Thyroid gland (tissue), 4 donors: ENCODE measurements at places on chromosomes 7 and 10. TPM values are rescaled to one million over a fixed set of nuclear protein-coding genes. Genes with fewer than 3 reads are reported as not detected.

- H3K36me3 ChIP-seq, result peaks cover 10% of the 10 kb centered on the region
- H3K27ac ChIP-seq, result no peak overlapping the region
- DNase-seq, result no peak
- no peak overlapping the region for H3K4me3 ChIP-seq
- no peaks in the 10 kb centered on the region for H3K27me3 ChIP-seq
These were observed 5.6 kb downstream of the CDC123 start for GRCh38 chr10:12201543-12201942.

DNA sequence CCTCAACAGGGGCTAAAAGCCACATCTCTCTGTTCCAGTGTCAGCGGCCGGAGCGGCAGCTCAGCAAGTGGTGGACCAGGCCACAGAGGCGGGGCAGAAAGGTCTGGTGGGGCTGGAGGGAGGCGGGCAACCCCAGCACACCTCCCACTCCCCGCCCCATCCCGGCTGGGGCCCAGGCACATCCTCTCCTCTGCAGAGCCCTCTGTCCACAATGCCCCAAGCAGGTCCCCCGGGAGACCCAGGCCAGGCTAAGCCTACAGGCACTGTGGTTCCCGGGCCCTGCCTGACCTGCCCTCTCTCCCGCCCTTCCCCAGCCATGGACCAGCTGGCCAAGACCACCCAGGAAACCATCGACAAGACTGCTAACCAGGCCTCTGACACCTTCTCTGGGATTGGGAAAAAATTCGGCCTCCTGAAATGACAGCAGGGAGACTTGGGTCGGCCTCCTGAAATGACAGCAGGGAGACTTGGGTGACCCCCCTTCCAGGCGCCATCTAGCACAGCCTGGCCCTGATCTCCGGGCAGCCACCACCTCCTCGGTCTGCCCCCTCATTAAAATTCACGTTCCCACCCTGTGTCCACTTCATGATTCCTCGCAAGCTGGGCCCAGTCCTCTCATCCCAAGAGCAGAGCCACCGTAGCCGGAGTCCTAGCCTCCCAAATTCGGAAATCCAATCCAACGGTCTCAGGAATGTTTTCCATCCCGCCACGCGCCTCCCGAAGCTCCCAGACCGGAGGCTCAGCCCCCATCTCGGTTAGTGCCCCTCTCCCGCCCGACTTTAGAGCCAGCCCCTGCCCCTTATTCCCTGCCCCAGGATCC lies 2.1 kb downstream of the ADIRF start:
- no peaks in the 10 kb centered on the region for H3K27me3 ChIP-seq
- H3K27ac ChIP-seq, result peak overlapping the region; percentile 93
- H3K36me3 ChIP-seq, result no peaks in the 10 kb centered on the region
- peaks cover 40% of the 10 kb centered on the region for H3K4me1 ChIP-seq

DNA sequence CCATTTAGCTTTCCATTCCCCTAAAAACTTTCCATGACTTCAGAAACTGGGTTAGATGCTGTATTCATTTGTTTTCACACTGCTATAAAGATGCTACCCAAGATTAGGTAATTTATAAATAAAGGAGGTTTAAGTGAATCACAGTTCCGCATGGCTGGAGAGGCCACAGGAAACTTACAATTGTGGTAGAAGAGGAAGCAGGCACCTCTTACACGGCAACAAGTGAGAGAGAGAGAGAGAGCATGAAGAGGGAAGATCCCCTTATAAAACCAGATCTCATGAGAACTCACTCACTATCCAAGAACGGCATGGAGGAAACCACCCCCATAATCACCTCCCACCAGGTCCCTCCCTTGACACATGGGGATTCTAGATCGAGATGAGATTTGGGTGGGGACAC lies 336.8 kb downstream of the TFEC start:
- no peaks in the 10 kb centered on the region for H3K4me1 ChIP-seq
- DNase-seq, result no peak
- no peak overlapping the region for H3K4me3 ChIP-seq
- H3K27me3 ChIP-seq, result no peaks in the 10 kb centered on the region

- peaks cover 19% of the 10 kb centered on the region for H3K27me3 ChIP-seq
- H3K4me1 ChIP-seq, result peaks cover 12% of the 10 kb centered on the region
- H3K27ac ChIP-seq, result no peak overlapping the region
- DNase-seq, result no peak
These were observed 2.8 kb downstream of the SHH start for GRCh38 chr7:155809332-155809946.

DNA sequence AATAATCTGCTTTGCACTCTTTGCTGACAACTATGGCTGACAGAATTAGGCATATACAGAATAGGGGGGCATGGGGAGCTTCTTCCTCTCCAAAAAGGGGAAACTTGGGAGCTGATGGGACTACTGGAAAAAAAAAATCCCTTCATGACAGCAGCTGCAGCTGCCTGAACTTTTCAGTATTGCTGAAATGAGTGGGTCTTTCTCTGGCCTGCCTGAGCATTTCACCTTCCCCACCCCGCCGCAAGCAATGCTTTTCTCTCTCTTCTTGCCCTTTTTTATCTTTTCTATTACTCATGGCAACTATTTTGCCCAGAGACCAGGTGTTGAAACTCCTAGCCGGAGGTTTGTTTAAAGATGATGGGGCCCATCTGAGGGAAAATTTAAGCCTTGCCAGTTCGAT lies 244.9 kb downstream of the SEMA3D start:
- H3K27ac ChIP-seq, result no peak overlapping the region
- no peaks in the 10 kb centered on the region for H3K36me3 ChIP-seq
- H3K4me3 ChIP-seq, result no peak overlapping the region
- H3K27me3 ChIP-seq, result no peaks in the 10 kb centered on the region
- no peaks in the 10 kb centered on the region for H3K4me1 ChIP-seq

DNA sequence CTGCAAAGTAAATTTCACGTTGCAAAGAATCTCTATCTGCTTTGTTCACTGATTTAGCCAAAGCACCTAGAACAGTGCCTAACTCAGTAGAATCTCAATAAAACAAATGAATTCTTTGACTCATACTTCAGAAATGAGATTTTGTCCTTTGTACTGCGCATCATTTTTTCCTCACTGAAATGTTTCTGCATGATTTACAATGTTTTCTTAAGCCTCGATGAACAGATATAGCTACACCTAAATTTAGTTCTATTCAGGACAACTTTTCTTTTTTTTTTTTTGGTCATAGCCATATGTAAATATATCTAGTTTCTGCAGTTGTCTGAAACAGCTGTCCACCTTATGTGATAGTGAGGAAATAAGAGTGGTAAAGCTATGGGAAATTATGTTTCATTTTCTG lies 15.3 kb downstream of the GNAT3 start:
- H3K27ac ChIP-seq, result no peak overlapping the region
- no peak for DNase-seq
- no peaks in the 10 kb centered on the region for H3K27me3 ChIP-seq
- no peaks in the 10 kb centered on the region for H3K36me3 ChIP-seq
- no peak overlapping the region for H3K4me3 ChIP-seq
- no peaks in the 10 kb centered on the region for H3K4me1 ChIP-seq

- peak overlapping the region; percentile 10 for H3K27ac ChIP-seq
- no peak overlapping the region for H3K4me3 ChIP-seq
- no peaks in the 10 kb centered on the region for H3K27me3 ChIP-seq
- H3K36me3 ChIP-seq, result no peaks in the 10 kb centered on the region
These were observed 63.4 kb downstream of the CAV1 start for GRCh38 chr7:116588225-116588624.

DNA sequence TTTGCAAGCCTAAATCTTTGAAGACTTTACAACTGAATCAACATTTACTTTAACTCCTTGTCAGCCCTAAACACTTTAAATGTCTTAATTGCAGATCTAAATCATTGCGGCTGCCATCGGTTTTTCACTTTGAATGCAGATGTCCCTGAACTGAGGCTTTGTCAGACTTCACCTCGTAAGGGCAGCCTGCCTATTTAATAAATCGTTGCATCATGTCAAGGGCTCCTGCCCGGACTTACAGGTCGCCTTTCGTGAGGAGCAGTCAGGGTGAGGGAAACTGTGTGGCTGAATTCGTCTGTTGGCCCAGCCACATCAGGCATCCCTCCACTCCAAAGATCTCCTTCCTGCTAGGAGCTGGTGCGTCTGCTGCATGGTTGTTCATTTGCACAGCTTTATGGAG lies 368.2 kb upstream of the NPVF start:
- no peaks in the 10 kb centered on the region for H3K27me3 ChIP-seq
- DNase-seq, result no peak
- no peaks in the 10 kb centered on the region for H3K36me3 ChIP-seq
- H3K4me3 ChIP-seq, result no peak overlapping the region
- H3K4me1 ChIP-seq, result no peaks in the 10 kb centered on the region

GRCh38 chr10:43263551-43264343 lies 3.1 kb downstream of the RASGEF1A start:
- no peak for DNase-seq
- no peak overlapping the region for H3K4me3 ChIP-seq
- no peaks in the 10 kb centered on the region for H3K36me3 ChIP-seq
- no peaks in the 10 kb centered on the region for H3K27me3 ChIP-seq
- H3K27ac ChIP-seq, result no peak overlapping the region

DNA sequence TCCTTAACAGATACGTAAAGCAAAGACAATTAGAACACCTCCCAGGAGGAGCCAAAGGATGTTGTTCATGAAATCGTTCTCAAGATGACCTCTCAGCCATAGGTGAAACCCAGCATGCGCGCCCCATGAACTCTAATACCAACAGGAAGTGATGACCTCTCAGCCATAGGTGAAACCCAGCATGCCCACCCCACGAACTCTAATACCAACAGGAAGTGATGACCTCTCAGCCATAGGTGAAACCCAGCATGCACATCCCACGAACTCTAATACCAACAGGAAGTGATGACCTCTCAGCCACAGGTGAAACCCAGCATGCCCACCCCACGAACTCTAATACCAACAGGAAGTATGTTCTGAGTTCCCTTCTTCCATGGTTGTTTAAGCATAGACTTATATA lies 205.2 kb upstream of the ADARB2 start:
- no peaks in the 10 kb centered on the region for H3K36me3 ChIP-seq
- H3K27me3 ChIP-seq, result no peaks in the 10 kb centered on the region
- H3K4me1 ChIP-seq, result no peaks in the 10 kb centered on the region
- H3K4me3 ChIP-seq, result no peak overlapping the region
- no peak for DNase-seq

DNA sequence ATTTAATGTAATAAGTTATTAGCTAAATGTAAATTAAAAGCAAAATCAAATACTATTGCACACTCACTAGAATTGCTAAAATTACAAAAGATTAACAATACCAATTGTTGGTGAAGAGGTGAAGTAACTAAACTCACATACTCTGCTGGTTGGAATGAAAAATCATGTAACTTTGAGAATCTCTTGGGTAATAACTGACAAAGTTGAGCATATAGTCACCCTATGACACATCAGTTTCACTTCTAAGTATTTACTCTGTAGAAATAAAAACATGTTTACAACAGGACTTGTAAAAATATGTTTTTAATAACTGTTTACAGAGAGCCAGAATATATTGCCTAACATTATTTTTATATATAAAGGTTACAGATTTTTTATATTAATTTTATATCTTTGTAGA lies 33.6 kb downstream of the CNTNAP2 start:
- H3K27me3 ChIP-seq, result no peaks in the 10 kb centered on the region
- H3K36me3 ChIP-seq, result no peaks in the 10 kb centered on the region
- no peak overlapping the region for H3K27ac ChIP-seq
- H3K4me1 ChIP-seq, result no peaks in the 10 kb centered on the region
- H3K4me3 ChIP-seq, result no peak overlapping the region

- H3K4me1 ChIP-seq, result no peaks in the 10 kb centered on the region
- H3K4me3 ChIP-seq, result no peak overlapping the region
- no peak for DNase-seq
- H3K27ac ChIP-seq, result no peak overlapping the region
These were observed 44.3 kb upstream of the INPP5A start for GRCh38 chr10:132493246-132493755.

DNA sequence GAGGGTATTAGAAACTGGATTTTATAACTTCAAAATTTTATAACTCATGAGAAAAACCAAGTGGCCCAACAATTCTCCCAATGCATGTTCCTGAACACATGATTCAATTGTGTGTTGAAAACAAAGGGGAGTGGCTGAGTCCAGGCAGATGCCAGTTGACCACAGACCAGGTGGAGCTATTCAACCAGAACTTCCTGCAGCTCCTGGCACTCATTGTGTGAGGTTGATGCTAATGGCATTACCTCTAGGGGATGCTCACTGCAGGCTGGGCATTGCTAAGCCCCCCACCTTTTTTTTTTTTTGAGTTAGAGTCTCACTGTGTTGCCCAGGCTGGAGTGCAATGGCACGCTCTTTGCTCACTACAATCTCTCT lies 20.3 kb downstream of the MYOF start:
- no peak overlapping the region for H3K4me3 ChIP-seq
- H3K36me3 ChIP-seq, result no peaks in the 10 kb centered on the region
- peak overlapping the region; percentile 92 for H3K27ac ChIP-seq
- H3K27me3 ChIP-seq, result no peaks in the 10 kb centered on the region
- peaks cover 90% of the 10 kb centered on the region for H3K4me1 ChIP-seq
- peak; percentile 75 for DNase-seq

DNA sequence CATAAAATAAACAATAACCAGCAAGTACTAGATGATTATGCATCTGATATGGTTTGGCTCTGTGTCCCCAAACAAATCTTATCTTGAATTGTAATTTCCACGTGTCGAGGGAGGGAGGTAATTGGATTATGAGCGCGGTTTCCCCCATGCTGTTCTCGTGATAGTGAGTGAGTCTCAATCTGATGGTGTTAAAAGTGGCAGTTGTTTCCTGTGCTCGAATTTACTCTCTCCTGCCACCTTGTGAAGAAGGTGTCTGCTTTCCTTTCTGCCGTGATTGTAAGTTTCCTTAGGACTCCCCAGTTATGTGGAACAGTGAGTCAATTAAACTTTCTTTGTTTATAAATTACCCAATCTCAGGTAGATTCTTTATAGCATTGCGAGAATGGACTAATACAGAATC lies 15.1 kb downstream of the CNTNAP2 start:
- no peaks in the 10 kb centered on the region for H3K36me3 ChIP-seq
- H3K4me1 ChIP-seq, result no peaks in the 10 kb centered on the region
- no peak for DNase-seq
- H3K4me3 ChIP-seq, result no peak overlapping the region
- no peaks in the 10 kb centered on the region for H3K27me3 ChIP-seq

- H3K4me3 ChIP-seq, result no peak overlapping the region
- H3K27ac ChIP-seq, result no peak overlapping the region
- H3K36me3 ChIP-seq, result no peaks in the 10 kb centered on the region
These were observed 70.4 kb downstream of the ZFAND4 start for GRCh38 chr10:45602082-45602730.

Gene ZNF503
- total RNA-seq, result 11.0 TPM

Gene PKD2L1
- not detected for total RNA-seq

Gene IL2RA
- total RNA-seq, result 1.7 TPM

Gene IDI2
- total RNA-seq, result not detected

Gene RBP4
- 1.9 TPM for total RNA-seq

Gene MUC3A
- total RNA-seq, result 0.22 TPM

Gene RAMP3
- 40.1 TPM for total RNA-seq

Gene NPS
- total RNA-seq, result not detected
